Stomach (tissue), 19 donors: ENCODE measurements at places on chromosomes 2 and 18.

GRCh38 chr2:84646514-84646913 is 130.2 kb downstream of the DNAH6 start:
- DNase-seq = no peak

DNA sequence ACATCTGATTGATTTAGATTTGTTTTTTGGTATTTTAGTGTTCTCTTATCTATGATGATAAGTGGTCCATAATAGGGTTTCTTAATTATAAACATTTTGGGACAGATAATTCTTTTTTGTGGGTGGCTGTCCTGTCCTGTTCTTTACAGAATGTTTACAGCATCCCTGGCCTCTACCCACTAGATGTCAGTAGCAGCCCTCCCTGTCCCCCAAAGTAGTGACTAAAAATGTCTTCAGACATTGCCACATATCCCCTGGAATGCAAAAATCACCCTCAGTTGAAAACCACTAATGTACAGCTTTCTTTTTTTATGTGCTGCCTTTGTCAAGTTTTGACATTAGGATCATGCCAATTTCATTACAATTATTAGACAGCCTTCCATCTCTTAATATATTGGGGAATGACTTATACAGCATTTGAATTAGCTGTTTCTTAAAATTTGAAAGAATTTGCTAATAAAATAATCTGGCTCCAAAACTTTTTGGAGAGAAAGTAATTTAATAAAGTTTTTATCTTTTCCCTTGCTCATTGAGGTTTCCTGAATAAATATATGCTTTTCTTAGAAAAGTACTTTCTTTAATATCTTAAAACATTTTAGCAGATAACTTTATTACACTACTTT is 19.5 kb downstream of the WIPF1 start:
- no peak for DNase-seq

GRCh38 chr2:218727502-218728165 is 17.0 kb downstream of the TTLL4 start:
- DNase-seq = no peak

- no peak for DNase-seq
Measured at GRCh38 chr2:224565452-224566035, 19.6 kb downstream of the CUL3 start.

DNA sequence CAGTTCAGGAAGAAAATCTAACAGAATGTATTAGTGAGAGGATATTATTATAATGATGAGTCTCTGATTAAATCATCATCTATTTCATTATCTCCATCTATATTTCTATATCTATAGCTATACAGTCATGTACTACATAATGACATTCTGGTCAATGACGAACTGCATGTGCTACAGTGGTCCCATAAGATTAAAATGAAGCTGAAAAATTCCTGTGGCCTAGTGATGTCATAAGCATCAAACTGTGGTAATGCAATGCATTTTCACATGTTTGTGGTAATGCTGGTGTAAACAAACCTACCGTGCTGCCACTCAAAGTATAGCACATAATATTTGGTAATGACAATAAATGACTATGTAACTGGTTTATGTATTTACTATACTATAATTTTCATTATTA is 1127.9 kb upstream of the CHAC2 start:
- DNase-seq = no peak
